ENCODE measurements at places on chromosomes 16 and 17. TPM values are rescaled to one million over a fixed set of nuclear protein-coding genes. Genes with fewer than 3 reads are reported as not detected.

- DNase-seq, result no peak
- H3K27me3 ChIP-seq, result no peaks in the 10 kb centered on the region
- H3K27ac ChIP-seq, result no peak overlapping the region
- no peak overlapping the region for H3K4me3 ChIP-seq
- no peaks in the 10 kb centered on the region for H3K36me3 ChIP-seq
- no peaks in the 10 kb centered on the region for H3K4me1 ChIP-seq
These were observed 10.3 kb upstream of the MRPL58 start for GRCh38 chr17:75001915-75002843.

- DNase-seq, result no peak
- H3K27me3 ChIP-seq, result no peaks in the 10 kb centered on the region
- no peaks in the 10 kb centered on the region for H3K4me1 ChIP-seq
- no peak overlapping the region for H3K4me3 ChIP-seq
These were observed 32.4 kb downstream of the HSBP1 start for GRCh38 chr16:83840060-83840617.

- DNase-seq, result no peak
- H3K4me1 ChIP-seq, result peaks cover 63% of the 10 kb centered on the region
- H3K27me3 ChIP-seq, result no peaks in the 10 kb centered on the region
- no peak overlapping the region for H3K27ac ChIP-seq
- H3K36me3 ChIP-seq, result no peaks in the 10 kb centered on the region
These were observed 1.9 kb downstream of the FBXL8 start for GRCh38 chr16:67161595-67162058.

DNA sequence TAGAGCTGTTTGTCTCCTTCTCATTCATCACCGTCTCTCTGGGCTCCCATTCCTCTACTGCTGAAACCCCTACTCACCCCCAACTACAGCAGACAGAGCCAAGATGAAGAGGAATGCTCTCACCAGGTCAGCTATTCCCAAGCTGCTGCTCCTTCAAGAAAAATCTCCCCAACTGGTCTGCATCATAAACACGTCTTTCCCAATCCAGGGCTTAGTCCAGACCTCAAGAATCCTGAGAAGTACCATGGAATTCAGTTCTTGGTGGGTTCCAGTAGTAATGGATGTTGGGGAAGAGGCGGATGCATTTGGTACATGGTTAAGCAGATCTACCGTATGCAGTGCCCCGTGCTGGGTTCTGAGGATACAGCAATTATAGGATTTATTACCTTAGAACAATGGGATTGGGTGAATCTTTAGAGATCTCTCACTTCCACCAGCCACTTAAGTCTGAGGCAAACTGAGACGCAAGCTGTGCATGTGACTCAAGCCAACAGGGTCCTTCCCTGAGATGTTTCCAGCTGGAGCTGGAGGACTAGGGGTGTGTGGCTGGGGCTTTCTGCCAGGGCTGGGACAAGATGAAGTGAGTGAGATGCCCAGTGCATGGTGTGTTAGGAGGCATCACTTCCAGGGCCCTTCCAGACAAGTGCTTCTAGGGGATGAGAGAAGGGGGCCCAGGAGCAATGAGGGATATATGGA lies 232.7 kb upstream of the CDH5 start:
- H3K4me3 ChIP-seq, result no peak overlapping the region
- H3K36me3 ChIP-seq, result no peaks in the 10 kb centered on the region
- H3K27ac ChIP-seq, result no peak overlapping the region
- peaks cover 11% of the 10 kb centered on the region for H3K4me1 ChIP-seq
- DNase-seq, result no peak

DNA sequence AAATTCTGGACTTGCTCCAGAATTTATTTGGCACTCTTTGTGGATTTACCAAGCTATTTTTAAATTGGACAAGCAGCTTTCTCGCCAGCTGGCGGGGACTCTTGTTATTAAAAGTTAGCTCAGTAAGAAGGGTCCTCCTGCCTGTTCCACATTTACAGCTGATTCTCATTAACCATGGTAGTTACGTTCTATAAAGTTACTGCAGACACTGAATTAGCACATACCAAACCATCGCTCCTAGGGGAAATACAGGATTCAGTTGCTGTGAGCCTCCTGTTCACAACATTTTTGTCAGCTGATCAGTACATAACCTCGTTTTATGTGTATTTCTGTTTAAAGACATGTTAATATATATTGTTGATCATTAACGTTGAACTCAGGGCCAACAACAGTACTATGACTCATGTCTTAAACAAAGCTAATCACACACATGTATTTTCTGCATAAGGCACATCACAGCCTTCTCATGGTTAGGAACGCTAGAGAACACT lies 4.2 kb downstream of the LDAF1 start:
- no peak for DNase-seq
- H3K36me3 ChIP-seq, result no peaks in the 10 kb centered on the region
- H3K27ac ChIP-seq, result peak overlapping the region; percentile 64
- H3K4me1 ChIP-seq, result peaks cover 60% of the 10 kb centered on the region
- H3K4me3 ChIP-seq, result no peak overlapping the region

- no peak for DNase-seq
- H3K27ac ChIP-seq, result no peak overlapping the region
- H3K4me3 ChIP-seq, result no peak overlapping the region
- H3K27me3 ChIP-seq, result no peaks in the 10 kb centered on the region
- H3K4me1 ChIP-seq, result no peaks in the 10 kb centered on the region
These were observed 53.0 kb downstream of the IRX3 start for GRCh38 chr16:54233615-54234014.

DNA sequence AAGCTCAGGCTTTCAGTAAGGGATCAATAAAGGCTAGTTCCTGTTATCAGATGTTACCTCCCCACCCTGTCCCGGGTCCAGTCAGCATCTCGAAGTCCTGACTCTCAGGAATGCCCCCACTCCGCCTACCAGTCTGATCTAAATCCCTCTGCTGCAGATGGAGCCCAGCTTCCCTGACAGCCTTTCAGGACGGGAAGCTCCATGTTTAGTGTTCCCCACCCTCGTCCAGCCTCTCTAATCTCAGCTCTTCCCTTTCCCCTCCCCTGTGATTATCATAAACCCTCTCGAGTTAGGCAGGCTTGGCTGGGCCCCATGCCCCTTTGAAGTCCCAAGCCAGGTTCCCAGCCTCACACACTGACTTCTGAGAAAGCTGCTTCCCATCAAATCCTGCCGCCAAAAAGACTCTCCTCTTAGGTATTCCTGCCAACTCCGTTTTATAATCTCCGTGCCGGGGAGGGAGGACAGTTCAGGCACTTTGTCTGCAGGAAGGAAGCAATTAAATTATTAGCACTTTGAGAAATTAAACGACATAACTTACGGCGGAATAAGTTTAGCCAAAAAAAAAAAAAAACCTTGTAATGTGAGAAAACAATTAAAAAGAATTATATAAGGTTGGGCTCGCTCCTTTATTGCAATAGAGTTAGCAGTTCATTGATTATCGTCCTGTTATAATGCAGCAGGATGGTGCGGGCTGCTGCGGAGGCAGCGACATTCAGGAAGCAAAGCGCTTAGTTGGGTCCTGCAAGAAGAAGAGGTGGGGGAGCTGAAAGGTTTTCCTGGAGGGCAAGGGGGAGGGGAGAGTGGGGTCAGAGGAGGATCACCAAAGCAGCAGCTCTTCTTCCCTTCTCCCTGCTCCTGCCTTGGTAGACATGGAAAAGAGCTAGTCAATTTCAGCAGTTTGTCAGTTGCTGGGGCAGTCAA lies 16.8 kb upstream of the ETV4 start:
- no peaks in the 10 kb centered on the region for H3K27me3 ChIP-seq
- H3K27ac ChIP-seq, result no peak overlapping the region
- H3K4me1 ChIP-seq, result peaks cover 8% of the 10 kb centered on the region
- no peak overlapping the region for H3K4me3 ChIP-seq
- no peaks in the 10 kb centered on the region for H3K36me3 ChIP-seq
- DNase-seq, result no peak

- no peaks in the 10 kb centered on the region for H3K36me3 ChIP-seq
- no peak overlapping the region for H3K4me3 ChIP-seq
- no peak for DNase-seq
- H3K27me3 ChIP-seq, result no peaks in the 10 kb centered on the region
- no peak overlapping the region for H3K27ac ChIP-seq
These were observed 11.6 kb upstream of the CAMKK1 start for GRCh38 chr17:3904501-3904900.

- no peaks in the 10 kb centered on the region for H3K36me3 ChIP-seq
- DNase-seq, result no peak
- peaks cover 32% of the 10 kb centered on the region for H3K4me1 ChIP-seq
- H3K27me3 ChIP-seq, result no peaks in the 10 kb centered on the region
- H3K27ac ChIP-seq, result peak within 1 kb of the TSS; percentile 10
- peak within 1 kb of the TSS; percentile 43 for H3K4me3 ChIP-seq
These were observed at the start of gene ACE for GRCh38 chr17:63476854-63477479. ACE (plus strand) TSS chr17:63477061; CDS start chr17:63477095, 34 bp downstream.

LRRC36 gene
- not detected for total RNA-seq

IL17C gene
- not detected for total RNA-seq

ATP2A3 gene
- 15.5 TPM for total RNA-seq

SLC35G6 gene
- total RNA-seq, result not detected

CLCN7 gene
- 49.8 TPM for total RNA-seq

TAT gene
- total RNA-seq, result not detected

All from vagina (tissue), 2 donors.